ENCODE measurements at places on chromosomes 4 and X.

DNA sequence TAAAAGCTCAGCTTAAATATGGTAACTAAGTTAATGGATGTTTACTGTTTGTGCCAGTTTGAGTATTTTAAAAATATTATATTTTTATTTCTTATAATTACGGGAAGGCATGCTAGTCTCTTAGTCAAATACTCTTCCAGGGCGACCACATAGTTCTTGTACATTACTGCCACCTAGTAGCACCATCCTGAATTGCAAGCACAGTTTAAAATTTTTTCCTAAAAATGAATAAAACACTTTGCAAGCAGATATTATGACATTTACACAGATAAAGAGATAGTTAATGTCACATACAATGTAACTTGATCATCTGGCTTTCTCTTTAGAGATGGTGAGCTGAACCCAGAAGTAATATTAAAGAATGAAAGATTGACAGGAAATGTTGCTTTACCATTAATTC is 11.5 kb downstream of the NDP start:
- DNase-seq: no peak

- DNase-seq: no peak
Observed at GRCh38 chrX:11580789-11581188, 84.9 kb downstream of the ARHGAP6 start.

DNA sequence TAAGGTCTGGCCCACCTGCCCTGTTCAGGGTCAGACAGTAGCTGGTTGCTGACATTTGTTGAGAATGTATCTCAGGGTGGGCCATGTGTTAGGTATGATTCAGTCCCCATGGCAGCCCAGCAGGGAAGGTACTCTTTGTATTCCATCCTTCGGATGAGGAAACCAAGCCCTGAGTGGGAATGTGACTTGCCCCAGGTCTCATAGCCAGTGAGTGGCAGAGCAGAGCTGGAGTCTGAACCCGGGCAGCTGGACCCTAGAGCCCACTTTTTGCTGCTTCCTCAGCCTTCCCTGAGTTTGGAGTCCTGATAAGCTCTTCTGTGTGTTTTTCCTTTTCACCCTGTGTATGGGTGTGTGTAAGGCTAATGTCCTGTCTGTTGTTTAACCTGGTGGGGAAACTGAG is 21.6 kb upstream of the UBA1 start:
- no peak for DNase-seq

DNA sequence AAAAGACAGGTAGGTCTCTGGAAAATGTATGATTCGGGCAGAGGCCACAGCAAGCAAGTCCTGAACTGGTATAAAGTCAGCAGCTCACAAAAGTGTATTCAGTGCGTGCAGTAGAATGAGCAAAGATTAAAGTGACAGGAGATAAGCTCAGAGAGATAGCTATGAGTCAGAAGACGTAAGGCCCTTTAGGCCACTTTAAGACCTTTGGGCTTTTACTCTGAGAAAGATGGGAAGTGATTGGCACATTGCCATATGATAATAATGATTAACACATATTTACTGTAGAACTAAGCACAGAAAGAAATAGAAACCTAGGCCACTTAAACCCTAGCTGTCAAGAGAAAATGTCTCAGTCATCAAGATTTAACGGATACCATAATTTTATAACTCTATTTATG is 51.7 kb downstream of the TBCK start:
- peak; percentile 39 for DNase-seq

- peak; percentile 35 for DNase-seq
Observed at GRCh38 chrX:72131317-72132294, at the start of gene RTL5. TSS of gene RTL5 (minus strand) at chrX:72131915.

DNA sequence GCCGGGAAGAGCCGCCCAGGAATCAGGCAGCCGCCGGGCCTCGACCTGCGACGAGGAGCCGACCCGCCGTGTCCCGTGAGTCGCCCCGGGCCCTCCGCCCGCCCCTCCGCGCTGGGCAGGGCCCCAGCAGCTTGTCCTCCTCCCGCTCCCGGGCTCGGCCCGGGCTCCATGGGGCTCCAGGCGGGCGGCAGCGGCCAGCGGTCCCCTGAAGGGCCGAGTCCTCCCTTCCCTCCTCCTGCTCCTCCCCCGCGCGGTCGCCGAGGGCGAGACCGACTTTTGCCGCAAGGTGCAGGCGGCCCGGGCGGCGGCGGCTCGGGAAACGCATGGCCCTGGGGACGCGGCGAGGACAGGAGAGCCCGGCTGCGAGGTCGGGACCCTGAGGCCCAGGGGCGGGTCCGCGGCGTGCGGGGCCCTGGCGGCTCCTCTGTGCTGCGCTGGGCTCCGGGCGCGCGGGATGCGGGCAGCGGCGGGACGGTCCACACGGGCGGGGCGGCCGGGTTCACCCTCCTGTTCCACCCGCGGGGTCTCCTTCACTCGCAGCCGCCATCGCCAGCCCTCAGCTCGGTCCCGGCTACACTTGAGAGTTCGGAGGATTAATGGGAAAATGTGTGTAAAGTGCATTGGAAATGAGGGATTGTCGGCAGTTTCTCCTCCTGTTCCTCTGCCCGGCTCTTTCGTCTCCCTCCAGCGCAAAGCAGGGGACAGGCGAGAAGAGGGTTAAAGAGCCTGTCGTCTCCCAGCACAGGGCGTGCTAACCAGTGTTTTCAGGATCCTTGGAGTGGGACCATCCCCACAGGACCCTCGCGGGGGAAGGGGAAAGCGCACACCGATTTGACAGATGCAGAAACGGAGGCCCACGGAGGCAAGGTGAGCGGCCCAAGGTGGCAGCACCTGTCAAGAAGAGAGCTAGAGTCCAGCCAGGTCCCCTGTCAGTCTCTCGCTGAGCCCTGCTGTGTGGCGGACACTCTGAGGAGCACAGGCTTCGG is 16.6 kb upstream of the ZNF718 start:
- DNase-seq: no peak

All from bronchial epithelial cell (primary cell).